Thoracic aorta (tissue), 2 donors: ENCODE measurements at places on chromosomes 2 and 18. TPM values are rescaled to one million over a fixed set of nuclear protein-coding genes. Genes with fewer than 3 reads are reported as not detected.

CAVIN2 gene
- total RNA-seq = 15.0 TPM

- peaks cover 32% of the 10 kb centered on the region for H3K4me1 ChIP-seq
- peak overlapping the region; percentile 96 for H3K27ac ChIP-seq
- no peaks in the 10 kb centered on the region for H3K27me3 ChIP-seq
- peak overlapping the region; percentile 97 for H3K4me3 ChIP-seq
- H3K36me3 ChIP-seq = no peaks in the 10 kb centered on the region
Observed at GRCh38 chr18:51195451-51196117, 1.9 kb downstream of the MEX3C start.

GRCh38 chr2:239052798-239053665 is 205.1 kb downstream of the TWIST2 start:
- peaks cover 44% of the 10 kb centered on the region for H3K36me3 ChIP-seq
- H3K4me1 ChIP-seq = no peaks in the 10 kb centered on the region
- DNase-seq = no peak
- no peaks in the 10 kb centered on the region for H3K27me3 ChIP-seq
- H3K4me3 ChIP-seq = no peak overlapping the region

- no peak for DNase-seq
- H3K27me3 ChIP-seq = no peaks in the 10 kb centered on the region
- no peak overlapping the region for H3K4me3 ChIP-seq
- H3K27ac ChIP-seq = no peak overlapping the region
- H3K36me3 ChIP-seq = no peaks in the 10 kb centered on the region
- no peaks in the 10 kb centered on the region for H3K4me1 ChIP-seq
Observed at GRCh38 chr2:84796798-84797197, 84.1 kb downstream of the TRABD2A start.

DNA sequence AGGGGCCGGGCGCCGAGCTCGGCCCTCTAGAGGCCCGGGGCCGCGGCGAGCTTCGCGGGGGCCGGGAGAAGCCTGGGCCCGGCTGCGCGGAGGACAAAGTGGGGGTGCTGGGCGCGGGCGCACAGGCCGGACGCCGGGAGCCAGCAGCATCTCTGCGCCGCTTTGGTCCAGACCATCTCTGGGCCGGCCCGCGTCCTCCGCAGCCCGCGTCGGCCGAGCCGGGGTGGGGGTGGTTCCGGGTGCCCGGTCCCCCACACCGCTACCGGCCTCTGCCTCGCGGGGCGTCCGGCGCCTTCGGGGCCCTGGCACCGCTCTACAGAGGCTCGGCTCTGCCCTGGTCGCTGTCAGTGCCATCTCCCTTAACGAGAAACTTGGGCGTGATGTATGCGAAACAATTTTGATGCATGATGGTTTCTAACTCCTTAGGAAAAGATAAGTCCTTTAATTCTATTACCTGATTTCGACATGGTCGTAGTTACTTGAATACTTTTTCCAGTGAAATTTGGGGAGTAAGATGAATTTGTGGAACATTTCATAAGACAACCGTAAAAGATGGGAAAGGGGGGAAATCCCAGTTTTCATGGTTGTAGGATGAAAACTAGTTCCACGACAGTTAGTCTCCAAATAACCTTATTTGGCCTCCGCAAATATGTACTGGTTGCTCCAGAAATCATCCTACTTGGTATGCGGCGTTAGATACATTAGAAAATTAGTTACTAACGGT is 562 bp downstream of the TWSG1 start:
- no peaks in the 10 kb centered on the region for H3K27me3 ChIP-seq
- peak overlapping the region; percentile 99 for H3K4me3 ChIP-seq
- H3K36me3 ChIP-seq = peaks cover 9% of the 10 kb centered on the region

GRCh38 chr2:88838165-88838635 is 146.7 kb downstream of the RPIA start:
- no peak for DNase-seq
- H3K27ac ChIP-seq = no peak overlapping the region
- no peaks in the 10 kb centered on the region for H3K27me3 ChIP-seq
- no peaks in the 10 kb centered on the region for H3K36me3 ChIP-seq
- H3K4me3 ChIP-seq = no peak overlapping the region

DNA sequence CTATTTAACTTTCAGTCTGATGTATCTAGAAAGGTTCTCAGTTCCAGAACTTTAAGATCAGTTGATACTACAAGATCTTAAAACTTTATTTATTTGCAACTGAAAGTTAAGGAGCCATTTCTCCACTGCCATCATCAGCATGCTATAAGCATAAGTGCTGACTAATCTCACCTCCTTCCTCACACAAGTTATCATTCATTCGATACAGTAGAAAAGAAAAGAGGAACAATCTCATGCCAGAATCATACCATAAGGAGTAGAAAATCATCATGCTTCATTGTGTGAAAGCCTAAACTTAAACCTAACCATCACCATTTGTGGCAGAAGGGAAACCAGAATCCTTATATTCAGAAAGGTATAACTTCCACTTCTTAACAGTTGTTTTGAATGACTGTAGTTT is 176.6 kb upstream of the NRXN1 start:
- H3K27me3 ChIP-seq = no peaks in the 10 kb centered on the region
- DNase-seq = no peak
- H3K36me3 ChIP-seq = no peaks in the 10 kb centered on the region
- no peak overlapping the region for H3K4me3 ChIP-seq
- no peaks in the 10 kb centered on the region for H3K4me1 ChIP-seq
- H3K27ac ChIP-seq = no peak overlapping the region

- H3K4me1 ChIP-seq = no peaks in the 10 kb centered on the region
- no peaks in the 10 kb centered on the region for H3K36me3 ChIP-seq
- no peak overlapping the region for H3K4me3 ChIP-seq
- H3K27me3 ChIP-seq = no peaks in the 10 kb centered on the region
Observed at GRCh38 chr2:221133941-221134340, 438.2 kb downstream of the EPHA4 start.

DNA sequence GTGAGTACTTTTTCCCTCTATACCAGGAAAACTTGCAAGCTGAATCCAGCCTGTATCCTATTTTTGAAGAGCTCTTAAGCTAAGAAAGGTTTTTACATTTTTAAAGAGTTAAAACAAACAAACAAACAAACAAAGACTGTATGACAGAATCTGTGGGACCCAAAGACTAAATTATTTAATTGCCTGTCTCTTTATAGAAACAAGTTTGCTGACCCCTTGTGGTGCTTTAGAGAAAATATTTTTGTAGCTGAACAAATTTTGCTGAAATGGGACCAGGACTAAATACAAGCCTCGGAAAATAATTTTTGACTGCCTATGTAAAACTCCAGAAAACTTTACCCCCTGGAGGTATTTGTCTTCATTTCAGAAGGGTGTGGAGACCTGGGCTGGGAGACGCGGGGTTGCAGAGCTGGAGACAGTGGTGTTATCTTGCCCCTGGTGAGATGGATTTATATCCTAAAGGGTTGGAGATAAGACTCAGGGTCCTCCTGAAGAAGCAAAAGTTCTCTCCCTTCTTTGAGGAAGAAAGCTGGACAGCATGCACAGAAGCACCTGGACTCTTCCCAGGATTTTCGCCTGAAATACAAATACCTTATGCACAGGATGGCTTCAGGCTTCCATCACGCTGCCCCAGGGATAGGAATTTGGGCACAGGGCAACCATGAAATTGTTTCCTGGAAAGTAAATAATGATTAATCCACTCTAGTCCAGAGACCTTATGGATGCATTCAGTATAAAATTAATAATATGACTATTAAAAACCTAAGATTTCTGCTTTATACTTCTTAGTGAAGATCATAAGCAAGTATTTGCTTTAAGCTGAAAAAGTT is 54.3 kb downstream of the TMX3 start:
- H3K27ac ChIP-seq = no peak overlapping the region
- DNase-seq = no peak
- no peaks in the 10 kb centered on the region for H3K36me3 ChIP-seq
- no peaks in the 10 kb centered on the region for H3K27me3 ChIP-seq
